ENCODE measurements at places on chromosomes 7 and 10.

DNA sequence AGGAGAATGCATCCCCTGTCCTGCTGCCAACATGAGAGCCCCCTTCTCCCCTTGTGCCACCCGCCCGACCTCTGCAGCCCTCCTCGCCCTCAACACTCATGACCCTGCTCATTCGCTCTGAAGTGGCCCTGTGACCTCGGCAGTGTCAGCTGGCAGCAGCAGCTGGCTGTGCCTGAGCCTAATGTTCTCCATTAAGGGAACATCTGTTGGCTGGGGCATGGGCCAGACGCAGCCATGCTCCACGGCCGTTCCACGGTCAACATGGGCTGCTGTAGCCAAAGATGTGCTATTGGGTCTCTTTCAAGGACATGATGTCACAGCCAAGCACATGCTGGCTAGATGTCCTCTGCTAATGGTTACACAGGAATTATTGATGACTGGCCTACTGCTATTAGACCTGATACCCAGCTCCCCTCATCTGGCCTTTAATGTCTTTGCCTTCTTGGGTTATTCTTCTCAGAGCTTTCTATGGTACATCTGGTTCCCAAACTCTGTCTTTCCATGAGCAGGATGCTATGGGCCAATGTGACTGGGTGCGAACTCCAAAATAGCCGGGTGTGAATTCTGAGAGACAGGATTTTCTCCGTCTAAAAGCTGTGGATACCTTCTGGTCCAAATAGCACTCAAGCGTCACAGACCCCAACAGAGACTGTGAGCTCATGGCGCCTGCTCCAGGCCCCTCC lies 22.4 kb downstream of the ADCYAP1R1 start:
- DNase-seq: peak; percentile 88

DNA sequence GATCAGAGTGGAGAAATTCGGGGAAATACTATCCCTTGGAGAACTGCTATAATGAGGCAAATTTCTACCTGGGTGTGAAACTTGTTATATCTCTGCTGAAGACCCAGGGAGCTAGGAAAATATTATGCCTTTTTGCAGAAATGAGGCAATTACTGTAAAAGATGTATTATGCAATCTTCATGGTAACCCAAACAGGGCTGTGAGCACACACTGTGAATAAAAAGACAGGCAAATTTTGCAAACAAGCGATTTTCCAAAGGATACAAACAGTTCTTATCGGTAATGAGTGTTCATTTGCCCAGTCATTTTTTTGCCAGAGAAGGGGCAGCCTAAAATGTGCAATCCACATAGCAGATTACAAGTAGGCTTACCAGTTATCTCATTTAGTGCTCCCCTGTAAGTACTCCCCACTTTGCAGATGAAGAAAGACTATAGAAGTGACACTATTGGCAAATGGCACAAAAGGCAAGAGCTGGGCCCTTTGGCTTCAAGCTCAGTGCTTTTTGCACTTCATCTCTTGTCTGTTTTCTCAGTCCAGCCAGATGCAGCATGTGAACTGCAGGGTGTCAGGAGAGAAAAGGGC lies 205.8 kb downstream of the HECW1 start:
- DNase-seq: no peak

GRCh38 chr10:124117511-124117785 lies 24.1 kb upstream of the CHST15 start:
- no peak for DNase-seq

GRCh38 chr10:21518641-21519396 lies 6.7 kb downstream of the SKIDA1 start:
- peak; percentile 87 for DNase-seq

GRCh38 chr10:13990392-13990805 lies 340.3 kb downstream of the FRMD4A start:
- peak; percentile 21 for DNase-seq

GRCh38 chr7:39952803-39953202 lies 2.7 kb downstream of the CDK13 start:
- no peak for DNase-seq
